ENCODE measurements at places on chromosomes 12 and 14.

- no peak for DNase-seq
Observed at GRCh38 chr14:39860596-39861228, 428.5 kb upstream of the FBXO33 start.

- DNase-seq, result peak; percentile 22
Observed at GRCh38 chr12:3684449-3685051, 68.4 kb downstream of the CRACR2A start.

GRCh38 chr12:1022032-1022970, 31.3 kb downstream of the ERC1 start:
- DNase-seq, result no peak

GRCh38 chr12:100823963-100824362, 29.4 kb downstream of the ANO4 start:
- no peak for DNase-seq

GRCh38 chr14:80576401-80576800, 365.1 kb upstream of the DIO2 start:
- no peak for DNase-seq

DNA sequence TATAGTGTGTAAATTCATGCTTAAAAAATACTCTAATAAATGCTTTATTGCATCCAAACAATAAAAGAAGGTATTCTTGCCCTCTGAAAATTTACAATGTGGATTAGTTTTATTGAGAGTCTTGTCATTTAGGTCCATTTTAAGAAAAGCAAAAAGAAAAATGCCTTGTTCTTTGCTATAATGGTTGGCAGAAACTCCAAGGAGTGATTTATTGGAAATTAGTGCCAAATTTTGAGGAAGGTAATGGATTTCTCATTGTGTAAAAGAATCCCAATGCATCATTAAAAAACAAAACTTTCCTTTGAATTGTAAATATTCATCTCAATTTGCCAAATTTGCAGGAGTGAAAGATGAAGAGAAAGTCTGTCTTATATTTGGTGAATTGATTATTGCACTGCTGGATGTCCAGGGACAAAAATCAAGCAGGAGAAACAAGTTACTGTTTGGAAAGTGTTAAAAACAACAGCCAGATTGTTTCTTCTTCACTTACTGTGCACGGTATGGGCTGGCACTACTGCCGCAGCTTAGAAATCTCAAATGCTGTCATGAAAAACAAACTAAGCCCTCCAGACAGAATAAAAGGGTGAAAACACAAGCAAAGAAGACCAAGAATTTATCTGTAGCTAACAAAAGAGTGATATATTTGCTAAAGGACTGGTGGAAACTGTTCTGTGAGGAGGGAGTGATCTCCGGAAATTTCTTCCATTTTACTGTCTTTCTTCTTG, 511.7 kb downstream of the TMTC2 start:
- DNase-seq, result no peak

DNA sequence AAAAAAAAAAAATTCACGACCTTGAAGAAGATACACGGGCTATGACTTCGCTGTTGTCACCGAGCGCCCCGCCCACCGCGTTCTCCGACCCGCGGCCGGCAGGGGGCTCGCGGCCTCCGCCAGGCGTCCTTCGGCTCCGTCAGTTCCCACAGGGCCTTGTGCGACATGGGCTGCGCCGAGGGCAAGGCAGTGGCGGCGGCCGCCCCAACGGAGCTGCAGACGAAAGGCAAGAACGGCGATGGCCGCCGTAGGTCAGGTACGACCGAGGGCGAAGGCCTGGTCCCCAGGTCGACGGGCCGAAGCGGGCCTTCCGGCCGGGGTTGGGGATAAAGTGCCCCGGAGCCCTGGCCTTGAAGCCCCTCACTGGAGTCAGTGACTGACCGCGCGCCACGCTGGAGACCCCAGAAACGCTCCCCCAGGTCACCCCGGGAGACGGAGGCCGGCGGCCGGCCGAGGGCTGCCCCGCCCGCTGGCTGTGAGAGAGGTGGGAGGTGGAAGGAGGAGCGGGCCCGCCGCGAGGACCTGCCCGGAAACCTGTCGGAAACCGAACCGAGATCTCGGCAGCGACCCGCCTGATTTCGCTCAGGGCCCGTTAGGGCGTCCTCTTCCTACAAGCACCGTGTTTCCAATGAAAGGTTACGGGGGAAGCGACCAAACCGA, at the start of gene TXNRD1:
Gene TXNRD1, plus strand, starts transcription at position 142 of the 660 bp plus-strand sequence. Its CDS starts 24 bp downstream, at position 166.
- DNase-seq, result peak; percentile 90

DNA sequence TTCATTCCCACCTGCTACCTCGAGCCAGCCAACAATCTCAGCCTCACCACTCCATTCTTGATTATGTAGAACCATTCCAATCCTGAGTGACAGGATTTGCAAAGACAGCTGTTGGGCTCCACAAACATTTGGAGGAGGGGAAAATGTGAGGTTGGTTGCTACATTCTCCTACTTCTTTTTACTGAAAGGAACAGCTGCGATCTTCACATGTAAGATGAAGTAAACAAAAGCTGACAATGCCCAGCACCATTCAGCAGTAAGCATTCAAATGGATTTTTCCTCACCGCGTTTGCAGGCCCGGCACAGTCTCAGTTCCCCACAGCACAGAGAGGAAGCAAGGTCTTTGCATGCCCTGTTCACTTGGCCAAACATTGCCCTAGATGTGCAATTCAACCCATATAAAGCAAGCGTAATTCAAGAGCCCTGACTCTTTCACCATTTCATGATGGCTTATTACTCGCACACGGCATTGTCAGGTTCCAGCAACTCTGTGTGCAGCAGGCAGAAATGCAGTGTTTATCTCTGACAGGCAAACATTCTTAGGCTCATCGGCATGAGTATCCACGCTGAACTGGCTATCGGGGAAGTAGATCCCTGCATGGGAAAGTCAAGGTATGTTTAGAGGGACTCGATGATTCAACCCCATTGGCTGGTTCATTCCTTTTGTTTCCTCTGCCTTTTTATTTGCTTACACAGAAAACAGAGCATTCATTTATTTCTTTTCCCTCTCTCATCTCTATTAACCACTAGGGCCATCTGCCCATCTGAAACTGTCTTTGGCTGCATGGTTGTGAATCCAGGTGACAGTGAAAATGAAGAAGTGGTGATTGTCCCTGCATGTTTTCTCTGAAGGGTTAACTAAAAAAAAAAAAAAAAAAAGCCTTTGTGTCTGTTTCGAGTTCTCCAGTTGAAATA, 236.1 kb upstream of the PLEKHG7 start:
- DNase-seq, result no peak

DNA sequence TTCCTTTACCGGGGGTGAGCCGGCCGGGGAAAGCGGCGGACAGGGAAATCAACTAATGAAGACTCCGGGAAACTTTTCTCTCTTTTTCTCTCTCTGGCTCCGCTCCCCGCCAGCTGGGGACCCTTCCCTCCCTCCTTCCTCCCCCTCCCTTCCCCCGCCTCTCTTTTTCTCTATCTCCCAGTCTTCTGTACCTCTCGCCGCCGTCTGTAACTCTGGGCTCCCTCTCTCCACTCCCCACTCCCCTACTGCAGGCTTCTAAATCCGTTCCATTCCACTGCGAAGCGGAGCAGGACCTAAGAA, 6.9 kb upstream of the HOXC11 start:
- DNase-seq, result no peak

GRCh38 chr14:77208291-77208978, 26.8 kb downstream of the TMEM63C start:
- DNase-seq, result peak; percentile 97

DNA sequence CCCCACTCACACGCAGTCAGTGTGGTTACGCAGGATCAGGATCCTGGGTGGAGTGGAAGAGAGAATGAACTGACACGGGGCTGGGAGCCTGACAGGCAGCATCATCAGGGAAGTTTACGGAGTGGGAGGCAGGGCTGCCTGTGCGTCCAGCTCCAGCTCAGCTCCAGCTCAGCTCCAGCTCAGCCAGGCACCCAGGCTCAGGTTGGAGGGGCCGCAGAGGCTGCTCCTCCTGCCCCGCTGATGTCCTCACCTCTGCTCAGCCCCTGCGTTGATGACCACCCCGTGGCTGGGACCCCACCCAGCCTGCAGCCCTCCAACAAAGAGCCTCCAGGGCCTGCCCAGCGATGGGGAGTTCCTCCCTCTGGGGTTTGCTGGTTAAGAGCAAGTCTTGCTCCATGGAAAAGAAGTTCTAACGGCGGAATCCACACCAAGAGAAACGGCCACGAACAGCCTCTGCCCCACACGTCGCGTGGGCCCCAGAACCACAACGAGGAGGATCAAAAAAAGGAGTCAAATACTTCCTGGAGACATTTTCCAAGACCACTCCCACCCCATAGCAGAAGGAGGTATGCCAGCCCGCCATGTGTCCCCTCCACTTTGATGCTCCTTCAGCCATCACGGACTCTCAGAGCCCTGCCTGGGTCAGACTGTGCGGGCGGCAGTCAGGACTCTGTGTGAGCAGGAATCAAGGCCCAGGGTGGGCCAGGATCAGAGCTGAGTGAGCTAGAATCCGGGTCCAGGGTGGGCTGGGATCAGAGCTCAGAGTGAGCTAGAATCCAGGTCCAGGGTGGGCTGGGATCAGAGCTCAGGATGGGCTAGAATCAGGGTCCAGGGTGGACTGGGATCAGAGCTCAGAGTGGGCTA, 17.7 kb upstream of the C14orf180 start:
- DNase-seq, result no peak

- peak; percentile 99 for DNase-seq
Observed at GRCh38 chr12:12999959-13000615, at the start of gene HEBP1. HEBP1 (minus strand) TSS chr12:13000265; CDS start chr12:13000114, 151 bp downstream.

- DNase-seq, result no peak
Observed at GRCh38 chr12:128699106-128699505, 124.7 kb downstream of the SLC15A4 start.

- no peak for DNase-seq
Observed at GRCh38 chr14:92397150-92397952, 74.4 kb downstream of the SLC24A4 start.

- no peak for DNase-seq
Observed at GRCh38 chr12:108565146-108565545, 2.8 kb downstream of the ISCU start.

GRCh38 chr14:70716958-70717357, 75.2 kb downstream of the TTC9 start:
- no peak for DNase-seq

- DNase-seq, result no peak
Observed at GRCh38 chr12:46963977-46964971, 115.1 kb upstream of the PCED1B start.

GRCh38 chr12:50916292-50916691, 36.1 kb upstream of the HIGD1C start:
- DNase-seq, result no peak

DNA sequence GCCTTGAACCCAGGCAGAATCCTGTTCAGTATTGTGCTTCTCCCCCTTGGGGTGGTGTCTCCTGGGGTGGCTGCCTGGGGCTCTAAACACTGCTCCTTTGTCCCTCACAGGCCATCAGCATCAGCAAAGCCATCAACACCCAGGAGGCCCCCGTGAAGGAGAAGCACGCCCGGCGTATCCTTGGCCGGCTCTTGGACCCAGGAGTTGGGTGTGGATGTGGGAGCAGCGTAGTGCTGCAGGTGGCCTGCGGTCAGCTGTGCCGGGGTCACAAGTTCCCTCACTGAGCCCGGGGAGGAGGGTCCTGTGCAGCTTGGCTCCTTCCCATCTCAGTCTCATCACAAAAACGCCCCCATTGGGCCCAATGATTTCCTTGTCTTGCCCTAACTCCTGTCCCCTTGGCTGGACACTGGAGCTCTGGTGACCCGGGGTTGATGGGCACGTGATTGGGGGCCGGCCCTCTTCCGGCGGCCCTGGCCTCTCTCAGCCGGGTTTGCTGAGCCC, 12.7 kb downstream of the HIP1R start:
- no peak for DNase-seq

- DNase-seq, result no peak
Observed at GRCh38 chr12:15702276-15702675, 86.9 kb downstream of the EPS8 start.

- DNase-seq, result no peak
Observed at GRCh38 chr12:117533687-117534086, 172.3 kb upstream of the NOS1 start.

DNA sequence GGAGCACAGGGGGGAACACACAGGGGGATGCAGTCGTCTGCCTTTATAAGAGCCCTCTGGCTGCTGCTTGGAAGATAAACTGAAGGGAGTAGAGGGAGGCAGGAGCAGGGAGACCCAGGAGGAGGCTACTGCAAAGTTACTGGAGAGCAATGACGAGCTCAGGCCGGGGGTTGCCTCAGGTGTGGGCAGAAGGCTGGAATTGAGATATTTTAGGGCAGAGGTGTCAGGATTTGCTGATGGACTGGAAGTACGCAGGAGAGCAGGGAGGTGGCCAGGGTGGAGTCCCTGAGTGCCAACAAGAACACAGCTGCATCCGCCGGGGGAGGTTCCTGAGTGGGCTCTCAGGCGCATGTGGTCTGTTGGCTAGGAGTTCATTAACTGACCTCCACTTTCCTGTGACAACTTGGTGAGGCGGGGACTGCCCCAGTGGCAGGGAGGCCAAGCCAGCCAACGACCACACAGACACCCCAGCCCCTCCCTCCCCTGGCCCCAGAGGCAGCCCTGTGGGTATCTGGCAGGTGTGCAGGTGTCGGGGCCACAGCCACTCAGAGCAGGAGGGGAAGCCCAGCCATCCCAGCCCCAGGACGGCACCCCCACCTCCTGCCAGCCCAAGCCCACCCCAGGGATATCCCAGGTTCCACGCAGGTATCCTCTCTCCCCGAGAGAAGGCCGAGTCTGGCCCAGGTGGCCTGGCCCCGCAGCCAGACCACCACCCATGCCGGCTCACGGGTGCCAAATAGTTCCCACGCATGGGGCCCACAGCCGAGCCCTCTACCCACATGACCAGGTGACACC, 85.4 kb downstream of the NCOR2 start:
- DNase-seq, result no peak

DNA sequence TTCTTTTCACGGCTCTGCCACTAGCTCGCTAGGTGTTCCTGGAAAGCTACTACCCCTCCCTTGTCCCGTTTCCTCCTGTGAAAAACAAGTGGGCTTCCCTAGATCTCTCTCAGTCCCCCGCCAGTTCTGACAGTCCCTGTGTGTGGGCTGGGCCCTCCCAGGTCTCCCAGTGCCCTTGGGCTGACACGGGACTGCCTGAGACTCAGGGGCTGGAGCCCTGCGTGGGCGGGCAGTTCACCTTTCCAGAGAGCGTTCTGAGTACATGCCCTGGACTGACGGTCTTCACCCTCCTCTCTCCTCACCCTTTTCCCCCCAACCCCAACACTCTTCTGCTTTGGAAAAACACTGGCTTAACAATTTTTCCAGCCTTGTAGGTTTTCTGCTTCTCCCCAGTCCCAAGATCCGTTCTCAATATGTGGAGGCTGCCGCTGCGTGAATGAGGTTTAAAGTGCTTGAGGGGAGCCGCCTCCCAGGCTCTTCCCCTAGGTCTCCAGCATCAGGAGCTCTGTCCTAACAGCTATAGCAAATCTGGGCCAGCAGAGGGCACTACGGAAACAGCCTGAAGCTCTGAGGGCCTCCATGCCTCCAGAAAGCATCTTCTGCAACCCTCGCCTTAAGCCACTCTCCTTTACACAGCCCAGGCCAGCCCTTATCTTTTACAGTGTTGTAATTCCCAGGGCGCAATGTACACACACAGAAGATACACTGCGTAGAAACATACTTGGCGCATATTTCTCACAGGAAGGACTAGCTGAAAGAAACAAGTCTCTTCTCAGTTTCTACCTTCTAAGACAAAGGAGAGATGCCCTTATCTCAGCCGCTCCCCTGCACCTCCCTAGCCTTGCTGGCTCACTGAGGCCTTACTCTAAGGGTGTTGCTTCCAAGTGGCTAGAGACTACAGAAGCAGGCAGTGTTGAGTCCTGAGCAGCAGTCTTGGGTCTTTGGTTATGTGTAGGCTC, 10.4 kb upstream of the DCD start:
- DNase-seq, result peak; percentile 67

- no peak for DNase-seq
Observed at GRCh38 chr14:37501877-37502276, 93.2 kb downstream of the FOXA1 start.

- DNase-seq, result no peak
Observed at GRCh38 chr14:24390701-24391468, 7.9 kb upstream of the NYNRIN start.

Data from nephron progenitor cell (in vitro differentiated cells).